ENCODE measurements at places on chromosomes 16 and 17.

- DNase-seq, result no peak
Measured at GRCh38 chr17:59769887-59770286, 62.4 kb downstream of the VMP1 start.

DNA sequence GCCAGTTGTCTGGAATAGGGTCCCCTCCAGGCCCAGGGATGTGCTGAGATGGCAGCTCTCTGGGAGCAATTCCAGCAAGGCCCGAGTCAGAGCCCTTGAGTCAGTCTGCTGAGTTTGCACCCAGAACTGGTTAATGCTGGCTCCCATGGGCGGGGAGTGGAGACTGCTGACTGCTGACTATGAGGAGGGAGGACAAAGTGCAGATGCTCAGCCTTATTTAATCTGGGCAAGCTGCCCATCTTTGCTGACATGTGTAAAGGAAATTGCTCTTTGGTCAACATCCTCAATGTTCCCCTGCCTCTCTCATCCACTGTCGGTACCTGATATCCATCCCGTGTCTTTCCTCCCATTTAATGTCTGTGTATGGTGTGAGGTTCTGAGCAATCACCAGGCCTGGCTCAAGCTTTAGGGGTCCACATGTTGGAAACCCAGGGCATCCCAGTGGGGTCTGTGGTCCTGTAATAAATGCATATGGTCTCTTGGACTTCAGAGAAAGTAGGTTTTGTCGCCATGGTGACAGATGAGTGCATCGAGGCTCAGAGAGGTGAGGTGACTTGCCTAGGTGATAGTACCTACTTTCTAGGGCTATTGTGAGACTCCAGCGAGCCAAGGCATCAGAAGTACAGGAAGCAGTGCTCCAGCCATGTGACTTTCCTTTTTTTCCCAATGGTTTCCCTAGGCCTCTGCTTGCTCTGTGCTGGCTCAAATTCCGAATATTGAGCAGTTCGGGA is 20.0 kb upstream of the RNF135 start:
- no peak for DNase-seq

DNA sequence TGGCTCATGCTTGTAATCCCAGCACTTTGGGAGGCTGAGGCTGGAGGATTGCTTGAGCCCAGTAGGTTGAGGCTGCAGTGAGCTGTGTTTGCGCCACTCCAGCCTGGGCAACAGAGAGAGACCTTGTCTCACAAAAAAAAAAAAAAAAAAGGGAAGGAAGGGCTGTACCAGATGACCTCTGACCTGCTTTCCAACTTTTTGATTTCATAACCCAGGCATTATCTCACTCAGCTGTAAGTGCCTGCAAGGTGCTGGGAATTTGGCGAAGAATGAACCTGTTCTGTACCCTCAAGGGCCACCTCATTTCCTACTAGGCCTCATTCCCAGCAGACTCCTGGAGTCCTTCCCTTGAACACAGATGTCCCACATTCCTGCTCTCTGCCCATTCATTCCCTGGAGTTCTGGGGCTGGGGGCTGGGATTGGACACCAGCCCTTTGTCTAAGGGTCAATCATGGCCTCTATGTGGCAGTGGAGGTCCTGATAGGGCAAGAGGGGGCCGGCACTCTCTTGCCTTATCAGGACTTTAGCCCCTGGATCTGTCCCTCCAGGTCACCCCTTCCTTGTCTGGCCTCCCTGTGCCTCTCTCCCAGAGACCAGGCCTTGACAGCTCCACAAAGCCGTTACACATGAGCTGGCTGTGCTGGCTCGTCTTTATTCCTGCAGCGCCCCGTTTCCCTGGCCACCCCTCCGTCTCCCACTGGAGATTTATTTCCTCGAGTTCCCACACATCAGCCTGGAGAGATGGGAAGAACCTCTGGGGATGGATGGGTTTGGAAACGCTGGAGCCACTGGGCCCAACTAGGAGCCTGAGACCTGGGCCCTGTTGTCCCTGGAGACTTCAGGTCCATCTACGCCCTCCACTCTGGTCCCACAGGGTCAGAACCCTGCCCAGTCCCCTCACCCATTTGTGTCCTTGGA is 821 bp upstream of the GFAP start:
- DNase-seq, result no peak

- DNase-seq, result no peak
Measured at GRCh38 chr16:73237601-73238000, 189.7 kb upstream of the ZFHX3 start.

DNA sequence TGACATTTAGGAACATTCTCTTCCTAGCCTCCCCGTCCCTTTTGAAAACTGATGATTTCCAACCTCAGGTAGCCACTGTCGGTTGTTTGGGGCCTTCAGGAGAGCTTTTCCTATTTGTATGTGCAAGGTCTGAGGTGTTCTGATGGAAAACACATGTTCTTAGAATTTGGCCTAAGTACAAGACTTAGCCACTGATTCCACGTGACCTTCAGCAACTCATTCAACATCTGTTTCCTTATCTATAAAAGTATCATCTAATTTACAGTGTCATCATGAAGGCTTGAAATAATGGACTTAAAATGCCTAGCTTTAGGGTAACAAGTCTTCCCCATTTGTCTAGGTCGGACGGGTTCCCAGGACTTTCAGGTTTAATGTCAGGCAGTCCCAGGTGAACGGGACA is 259.3 kb downstream of the SOX9 start:
- DNase-seq, result no peak

DNA sequence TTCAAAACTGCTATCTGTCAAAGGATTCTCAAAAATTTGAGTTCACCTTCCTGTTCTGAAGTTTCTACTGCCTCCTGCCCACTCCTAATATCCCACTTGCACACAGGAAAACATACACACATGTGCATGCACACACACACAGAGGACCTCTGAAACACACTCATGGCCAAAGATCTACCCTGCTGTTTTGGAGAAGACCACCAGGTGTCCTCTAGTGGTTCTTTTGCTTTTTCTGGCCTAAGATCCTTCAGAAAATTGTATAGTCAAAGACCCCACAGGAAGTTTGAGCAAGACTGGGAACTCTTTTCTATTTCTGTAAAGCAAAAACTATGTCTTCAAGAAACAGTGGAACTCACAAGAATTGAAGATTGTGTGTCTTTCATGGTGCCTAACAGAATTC is 90.2 kb downstream of the CDH8 start:
- no peak for DNase-seq

- no peak for DNase-seq
Measured at GRCh38 chr16:3580251-3580651, 3.0 kb upstream of the NLRC3 start.

DNA sequence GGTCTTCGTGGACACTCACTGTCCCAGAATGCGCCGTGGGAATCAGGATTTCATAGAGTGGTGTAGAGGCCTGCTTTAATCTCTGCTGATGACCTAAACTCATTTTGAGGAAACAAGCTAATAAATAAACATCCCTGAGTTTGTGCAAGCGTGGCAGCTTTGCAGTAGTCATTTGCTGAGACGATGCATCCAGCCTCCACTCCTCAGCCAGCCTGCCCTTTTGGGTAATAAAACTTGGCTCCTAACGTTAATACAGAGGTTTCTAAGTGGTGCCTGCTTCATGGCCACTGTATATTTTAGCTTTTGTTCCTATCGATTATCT is 1.3 kb downstream of the DGKE start:
- DNase-seq, result no peak

GRCh38 chr16:73315645-73316044 is 267.7 kb upstream of the ZFHX3 start:
- no peak for DNase-seq

- DNase-seq, result no peak
Measured at GRCh38 chr17:3574231-3574630, 16.6 kb upstream of the TRPV3 start.

DNA sequence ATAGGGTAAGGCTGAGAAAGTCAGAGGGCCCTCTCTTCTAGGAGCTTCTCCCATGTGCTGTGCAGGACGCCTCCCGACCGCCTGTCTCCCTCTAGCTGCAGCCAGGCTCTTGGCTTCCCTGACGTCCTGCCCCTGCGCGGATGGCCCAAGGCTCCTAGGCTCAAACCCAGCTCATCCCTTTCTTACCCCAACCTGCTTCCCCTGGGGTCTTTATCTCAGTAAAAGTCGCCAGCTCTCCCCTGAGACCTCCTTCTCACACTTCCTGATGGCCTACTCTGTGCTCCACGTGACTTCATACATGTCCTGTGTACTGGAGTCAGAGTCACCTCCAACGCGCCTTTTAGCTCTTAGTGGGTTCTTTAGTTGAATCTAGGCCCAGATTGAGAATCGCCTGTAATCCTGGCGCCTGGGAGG is 1.1 kb upstream of the ZNF747 start:
- no peak for DNase-seq

DNA sequence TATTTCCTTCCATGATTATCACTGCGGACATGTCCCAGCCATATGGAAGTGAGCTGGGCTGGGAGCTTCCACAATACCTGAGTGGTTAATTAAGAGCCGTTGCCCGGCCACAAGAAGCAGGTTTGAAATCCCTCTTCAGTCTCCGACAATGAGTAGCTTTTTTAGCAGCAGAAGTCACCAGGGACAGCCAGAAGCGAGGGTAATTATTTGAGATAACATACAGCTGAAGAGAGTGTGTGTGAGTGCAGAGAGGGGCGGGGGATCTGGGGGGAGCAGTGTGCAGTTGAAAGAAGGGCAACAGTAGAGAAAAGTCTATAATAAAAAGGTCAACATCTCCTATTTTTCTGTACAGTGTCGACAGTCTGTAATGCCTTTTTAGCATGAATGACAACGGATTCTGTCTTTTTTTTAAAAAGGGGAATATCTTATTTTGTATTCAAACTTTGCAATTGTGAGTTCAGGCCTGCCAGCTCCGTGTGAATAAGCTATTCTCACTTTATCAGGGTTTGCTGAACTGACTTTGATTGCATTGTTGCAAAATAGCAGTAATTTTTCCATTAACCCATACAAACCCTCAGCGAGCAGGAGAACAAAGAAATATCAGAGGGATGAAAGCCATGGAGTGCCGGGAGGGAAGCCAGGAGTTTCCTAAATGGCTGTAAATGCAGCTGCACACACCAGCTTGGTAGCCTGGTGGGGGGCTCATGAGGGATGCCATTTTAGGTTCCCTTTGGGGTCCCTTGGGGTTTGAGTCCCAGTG is 220.3 kb upstream of the IRX3 start:
- DNase-seq, result no peak

- no peak for DNase-seq
Measured at GRCh38 chr16:55126456-55126855, 195.8 kb downstream of the IRX5 start.

- DNase-seq, result no peak
Measured at GRCh38 chr16:70749006-70749678, 51.8 kb downstream of the VAC14 start.

- no peak for DNase-seq
Measured at GRCh38 chr17:55177855-55178217, 86.9 kb upstream of the HLF start.

GRCh38 chr17:10683853-10684252 is 13.5 kb downstream of the SCO1 start:
- DNase-seq, result no peak

GRCh38 chr16:15996432-15997109 is 47.2 kb downstream of the ABCC1 start:
- no peak for DNase-seq

GRCh38 chr16:1278477-1278876 is 22.6 kb downstream of the TPSD1 start:
- DNase-seq, result no peak

DNA sequence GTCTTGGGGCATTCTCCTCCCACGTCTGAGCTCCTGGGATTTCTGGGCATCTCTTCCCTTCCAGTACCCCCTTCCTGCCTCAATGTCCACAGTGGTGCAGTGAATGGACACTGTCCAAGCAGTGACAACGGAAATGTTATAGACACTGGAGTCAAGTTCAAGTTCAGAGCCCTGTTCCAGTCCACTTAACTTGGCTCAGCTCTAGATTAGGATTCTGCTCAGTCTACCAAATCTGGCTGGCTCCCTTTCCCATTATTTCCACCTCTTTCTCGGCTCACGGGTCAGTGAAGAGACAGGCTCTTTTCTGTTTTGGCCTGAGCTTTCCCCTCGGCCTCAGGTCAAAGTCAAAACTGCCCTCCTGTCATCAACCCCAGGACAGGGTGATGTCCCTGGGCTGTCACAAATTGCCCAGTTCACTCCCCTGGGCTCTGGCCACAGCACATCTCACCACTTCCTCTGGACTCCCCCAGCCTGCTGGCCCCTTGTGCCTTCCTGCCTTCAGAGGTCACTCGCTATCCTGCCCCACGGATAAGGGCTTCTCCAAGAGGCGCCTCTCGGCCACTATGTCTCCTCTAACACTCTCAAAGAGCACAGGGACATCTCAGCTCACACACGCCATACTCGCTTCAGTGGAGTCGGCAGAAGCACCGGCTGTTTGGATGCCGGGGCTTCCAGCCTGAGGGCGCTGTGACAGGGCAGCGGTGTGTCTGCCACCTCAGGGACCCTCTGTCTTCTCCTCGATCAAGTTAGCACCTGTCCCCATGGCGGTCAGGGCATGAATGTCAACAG is 17.7 kb upstream of the MRPL38 start:
- no peak for DNase-seq

DNA sequence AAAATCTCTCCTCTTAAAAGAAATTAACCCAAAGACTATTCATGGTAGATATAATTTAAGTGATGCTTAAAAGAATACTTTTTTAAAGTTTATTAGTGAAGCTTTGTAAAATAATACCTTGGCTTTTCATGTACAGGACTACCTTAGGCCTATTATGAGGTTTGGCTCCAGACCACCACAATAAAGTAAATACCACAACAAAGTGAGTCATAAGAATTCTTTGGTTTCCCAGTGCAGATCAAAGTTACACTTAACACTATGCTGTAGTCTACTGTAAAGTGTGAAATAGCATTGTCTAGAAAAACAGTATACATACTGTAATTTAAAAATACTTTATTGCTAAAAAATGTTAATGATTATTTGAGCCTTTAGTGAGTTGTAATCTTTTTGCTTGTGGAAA is 31.7 kb downstream of the CLTC start:
- no peak for DNase-seq

DNA sequence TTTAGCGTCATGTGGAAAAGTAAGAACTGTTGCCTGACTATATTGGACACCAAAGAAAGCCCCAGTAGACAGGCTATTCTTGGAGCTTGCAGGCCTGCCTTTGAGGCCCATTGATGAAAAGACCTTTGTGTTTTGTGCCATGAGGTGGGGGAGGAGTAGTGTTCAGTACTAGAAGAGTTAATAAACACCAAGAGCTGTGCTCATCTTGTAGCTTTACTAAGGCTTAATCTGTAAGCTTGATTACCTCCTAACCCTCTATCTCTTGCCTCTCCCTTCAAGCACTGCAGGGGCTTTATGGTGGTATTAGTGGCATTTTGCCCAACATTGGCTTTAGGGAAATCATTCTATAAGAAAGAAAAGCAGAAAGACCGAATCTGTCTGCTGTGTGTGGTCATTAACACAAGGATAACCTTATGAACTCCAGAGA is 220.2 kb upstream of the TBX2 start:
- DNase-seq, result no peak

Measured in caudate nucleus (tissue), 63 donors.